ENCODE measurements at places on chromosomes 5 and 9.

DNA sequence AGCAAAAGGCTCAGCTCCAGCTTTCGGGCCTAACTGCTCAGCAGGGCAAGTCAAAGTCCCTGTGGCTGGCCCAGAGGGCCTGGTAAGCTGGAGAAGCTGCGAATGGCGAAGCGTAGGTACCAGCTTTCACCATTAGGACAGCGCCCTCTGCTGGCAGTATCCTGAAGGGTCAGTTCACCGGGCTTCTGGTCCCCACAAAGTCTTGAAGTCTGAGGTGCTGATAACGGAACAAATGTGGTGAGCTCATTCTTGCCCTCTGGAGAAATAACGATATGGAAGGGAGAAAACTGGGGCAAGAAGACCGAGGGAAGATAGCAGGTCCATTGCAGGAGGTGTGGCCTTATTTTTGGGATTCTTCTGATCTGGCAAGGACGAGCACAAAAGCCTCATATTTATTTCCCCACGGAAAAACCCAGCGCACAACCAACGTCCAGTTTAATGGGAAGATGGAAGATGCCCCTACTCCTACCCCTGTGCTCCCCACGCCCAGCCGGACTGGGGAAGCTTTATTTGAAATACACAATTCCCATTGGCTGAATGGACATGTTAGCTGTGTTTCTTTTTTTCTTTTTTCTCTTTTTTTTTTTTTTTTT is 7.2 kb downstream of the SOWAHA start:
- DNase-seq, result peak; percentile 93

DNA sequence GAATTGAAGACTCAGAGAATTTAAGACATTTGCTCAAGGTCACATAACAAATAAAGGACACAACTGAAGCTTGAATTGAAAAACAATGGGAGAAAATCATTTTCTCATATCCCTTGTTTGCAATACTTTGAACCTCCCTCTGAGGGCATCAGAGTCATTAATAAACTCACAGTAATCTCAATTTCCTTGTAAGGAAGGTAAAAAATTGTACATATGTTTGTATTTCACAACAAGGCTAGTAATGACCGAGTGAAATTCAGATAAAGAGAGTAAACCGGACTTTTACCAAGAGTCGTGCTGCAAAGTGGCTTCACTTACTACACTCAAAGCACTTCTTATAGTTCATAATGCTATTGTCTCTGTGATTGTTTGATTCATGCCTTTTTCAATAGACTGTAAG is 665.0 kb downstream of the NR2F1-AS1 start:
- peak; percentile 51 for DNase-seq

DNA sequence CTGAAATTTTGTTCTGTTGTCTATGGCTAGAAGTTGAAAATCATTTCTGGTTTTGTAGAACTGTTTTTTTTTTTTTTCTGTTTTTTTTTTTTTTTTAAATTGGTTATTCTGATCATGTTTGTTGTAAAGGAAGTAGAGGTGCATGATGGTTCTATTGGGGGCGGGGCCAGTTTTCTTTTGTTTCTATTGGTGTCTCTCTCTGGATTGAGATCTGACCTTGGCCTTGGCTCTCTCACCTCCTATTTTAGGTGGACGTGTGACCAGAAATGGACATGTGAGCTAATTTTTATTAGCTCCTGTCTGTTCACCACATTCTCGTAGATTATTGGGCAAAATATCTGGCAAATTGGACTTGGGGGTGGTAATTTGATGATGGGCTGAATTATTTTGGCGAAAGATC is 3.2 kb downstream of the ZNF618 start:
- DNase-seq, result no peak

GRCh38 chr5:93607367-93608258 is 24.6 kb downstream of the NR2F1 start:
- DNase-seq, result peak; percentile 71

- DNase-seq, result peak; percentile 77
Measured at GRCh38 chr5:154285661-154286408, 95.3 kb downstream of the GALNT10 start.

- no peak for DNase-seq
Measured at GRCh38 chr5:54388409-54388808, 67.1 kb upstream of the HSPB3 start.

Measured in ELR (cell line).